T-cell (primary cell): ENCODE measurements at places on chromosomes 11 and 22. TPM values are rescaled to one million over a fixed set of nuclear protein-coding genes. Genes with fewer than 3 reads are reported as not detected.

Gene FXYD6
- total RNA-seq, result 0.53 TPM

Gene NPAS4
- not detected for total RNA-seq

- no peak overlapping the region for H3K27ac ChIP-seq
- H3K36me3 ChIP-seq, result no peaks in the 10 kb centered on the region
- no peaks in the 10 kb centered on the region for H3K4me1 ChIP-seq
- no peaks in the 10 kb centered on the region for H3K27me3 ChIP-seq
- DNase-seq, result no peak
Measured at GRCh38 chr11:84830372-84830771, 796.8 kb downstream of the DLG2 start.

- no peaks in the 10 kb centered on the region for H3K27me3 ChIP-seq
- no peak for DNase-seq
- H3K27ac ChIP-seq, result no peak overlapping the region
- H3K36me3 ChIP-seq, result peaks cover 21% of the 10 kb centered on the region
- no peak overlapping the region for H3K4me3 ChIP-seq
Measured at GRCh38 chr11:62147545-62147944, 23.7 kb downstream of the INCENP start.

DNA sequence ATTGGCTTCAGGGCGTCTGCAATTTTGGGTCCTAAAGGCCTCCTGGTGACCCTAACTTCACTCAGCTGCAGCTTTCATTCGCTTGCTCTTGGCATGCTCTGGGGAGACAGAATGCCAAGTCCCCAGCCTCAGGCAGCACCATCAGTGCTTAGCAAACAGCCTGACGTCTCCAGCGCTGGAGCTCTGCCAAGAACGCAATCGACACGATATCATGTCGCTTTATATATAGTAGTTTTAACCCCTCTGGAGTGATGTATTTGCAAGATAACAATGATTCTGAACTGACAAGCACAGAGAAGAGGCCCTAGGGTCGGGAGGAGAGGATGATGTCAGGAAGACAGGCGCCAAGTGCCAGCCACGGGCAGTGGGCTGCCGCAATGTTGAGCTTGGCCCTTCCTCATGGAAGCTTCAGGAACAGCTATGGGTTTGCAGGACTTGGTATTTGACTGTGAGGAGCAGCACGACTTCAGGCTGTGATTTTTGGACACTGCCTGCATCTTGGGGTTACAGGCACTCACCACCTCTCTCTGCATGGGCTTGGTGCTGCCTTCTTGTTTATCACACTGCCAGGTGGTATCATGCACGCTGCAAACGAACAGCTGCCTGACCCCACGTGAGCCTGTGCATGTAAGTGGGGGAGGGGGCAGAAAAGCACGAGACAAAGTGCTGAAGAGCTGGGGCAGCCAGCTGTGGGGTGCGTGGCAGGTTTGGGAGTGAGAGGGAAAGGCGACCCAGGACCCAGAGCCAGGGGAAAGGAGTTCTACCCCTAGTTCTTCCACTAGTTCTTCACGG lies 26.1 kb downstream of the B3GAT1 start:
- H3K27me3 ChIP-seq, result peaks cover 68% of the 10 kb centered on the region
- no peak overlapping the region for H3K27ac ChIP-seq
- no peak for DNase-seq
- H3K36me3 ChIP-seq, result no peaks in the 10 kb centered on the region
- H3K4me1 ChIP-seq, result peaks cover 6% of the 10 kb centered on the region
- no peak overlapping the region for H3K4me3 ChIP-seq

GRCh38 chr11:67332081-67332691 lies 21.2 kb downstream of the POLD4 start:
- H3K4me3 ChIP-seq, result no peak overlapping the region
- DNase-seq, result no peak
- H3K27ac ChIP-seq, result no peak overlapping the region
- H3K4me1 ChIP-seq, result no peaks in the 10 kb centered on the region

- DNase-seq, result peak; percentile 24
- no peaks in the 10 kb centered on the region for H3K27me3 ChIP-seq
- H3K4me3 ChIP-seq, result no peak overlapping the region
- peak overlapping the region; percentile 79 for H3K27ac ChIP-seq
- no peaks in the 10 kb centered on the region for H3K36me3 ChIP-seq
Measured at GRCh38 chr11:96204721-96205459, 138.1 kb downstream of the MAML2 start.

Gene CBX6
- total RNA-seq, result 51.8 TPM

Gene GGT1
- total RNA-seq, result 24.0 TPM

DNA sequence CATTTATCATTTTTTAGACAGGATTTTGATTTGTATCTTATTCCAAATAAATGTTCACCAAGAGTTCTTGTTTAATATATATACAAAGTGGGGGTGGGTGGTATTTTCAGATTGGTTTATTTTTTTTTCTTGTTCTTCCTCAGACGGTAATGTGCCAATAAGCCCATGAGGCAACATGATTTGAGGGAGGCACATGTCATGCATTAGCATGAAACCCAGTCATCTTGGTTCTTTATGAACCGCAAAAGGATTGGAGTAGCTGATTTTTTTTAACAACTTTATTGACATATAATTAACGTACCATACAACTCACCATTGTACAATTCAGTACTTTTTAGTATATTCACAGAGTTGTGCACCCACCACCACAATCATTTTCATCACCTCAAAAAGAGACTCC lies 2.7 kb downstream of the BCL2L13 start:
- no peaks in the 10 kb centered on the region for H3K36me3 ChIP-seq
- H3K27ac ChIP-seq, result no peak overlapping the region
- no peaks in the 10 kb centered on the region for H3K27me3 ChIP-seq
- no peak for DNase-seq

DNA sequence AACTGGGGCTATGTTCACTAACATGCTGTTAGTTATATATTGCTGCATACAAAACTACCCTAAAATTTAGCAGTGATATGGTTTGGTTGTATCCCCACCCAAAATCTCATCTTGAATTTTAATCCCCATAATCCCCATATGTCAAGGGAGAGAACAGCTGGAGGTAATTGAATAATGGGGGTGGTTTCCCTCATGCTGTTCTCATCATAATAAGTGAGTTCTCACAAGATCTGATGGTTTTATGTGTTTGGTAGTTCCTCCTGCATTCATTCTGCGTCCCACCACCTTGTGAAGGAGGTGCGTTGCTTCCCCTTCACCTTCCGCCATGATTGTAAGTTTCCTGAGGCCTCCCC lies 10.0 kb upstream of the PATL1 start:
- H3K4me3 ChIP-seq, result no peak overlapping the region
- peaks cover 11% of the 10 kb centered on the region for H3K27me3 ChIP-seq
- no peaks in the 10 kb centered on the region for H3K36me3 ChIP-seq
- no peak for DNase-seq
- no peaks in the 10 kb centered on the region for H3K4me1 ChIP-seq
- no peak overlapping the region for H3K27ac ChIP-seq

Gene LMNTD2
- total RNA-seq, result 13.4 TPM

Gene KRTAP5-1
- total RNA-seq, result not detected

- no peak for DNase-seq
- peaks cover 3% of the 10 kb centered on the region for H3K4me1 ChIP-seq
- peaks cover 84% of the 10 kb centered on the region for H3K27me3 ChIP-seq
- no peaks in the 10 kb centered on the region for H3K36me3 ChIP-seq
- H3K4me3 ChIP-seq, result no peak overlapping the region
Measured at GRCh38 chr11:72588421-72589410, 85.5 kb downstream of the PDE2A start.

DNA sequence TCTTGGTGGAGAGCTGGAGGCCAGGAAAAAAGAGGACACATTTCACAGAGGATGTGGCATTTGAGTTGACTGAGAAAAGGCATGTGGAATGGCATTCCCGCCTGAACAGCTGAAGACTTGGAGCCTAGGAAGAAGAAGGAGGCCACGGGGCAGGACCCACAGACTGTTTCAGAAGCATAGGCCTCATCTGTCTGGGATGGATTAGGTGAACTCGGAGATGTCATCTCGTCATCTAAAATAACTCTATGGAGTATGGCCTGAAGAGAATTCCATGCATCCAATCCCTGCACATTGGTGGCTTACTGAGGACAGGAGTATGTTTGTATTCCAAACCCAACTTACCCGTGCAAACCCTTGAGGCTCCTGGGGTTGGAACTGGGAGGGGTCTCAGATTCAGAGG lies 16.4 kb downstream of the SPATA19 start:
- no peaks in the 10 kb centered on the region for H3K4me1 ChIP-seq
- no peak overlapping the region for H3K27ac ChIP-seq
- DNase-seq, result no peak
- H3K4me3 ChIP-seq, result no peak overlapping the region
- no peaks in the 10 kb centered on the region for H3K27me3 ChIP-seq
- H3K36me3 ChIP-seq, result no peaks in the 10 kb centered on the region

Gene NFRKB
- total RNA-seq, result 76.0 TPM

Gene LYVE1
- not detected for total RNA-seq

GRCh38 chr11:122085712-122086111 lies 30.3 kb downstream of the BLID start:
- H3K27me3 ChIP-seq, result no peaks in the 10 kb centered on the region
- H3K27ac ChIP-seq, result no peak overlapping the region
- H3K4me1 ChIP-seq, result no peaks in the 10 kb centered on the region
- no peak overlapping the region for H3K4me3 ChIP-seq
- no peaks in the 10 kb centered on the region for H3K36me3 ChIP-seq

Gene RFPL1
- not detected for total RNA-seq

Gene CRYBB2
- total RNA-seq, result not detected

GRCh38 chr11:2108675-2109491 lies 30.3 kb downstream of the IGF2 start:
- no peak overlapping the region for H3K27ac ChIP-seq
- no peak overlapping the region for H3K4me3 ChIP-seq
- no peaks in the 10 kb centered on the region for H3K4me1 ChIP-seq
- DNase-seq, result no peak
- no peaks in the 10 kb centered on the region for H3K27me3 ChIP-seq
- no peaks in the 10 kb centered on the region for H3K36me3 ChIP-seq

- no peak for DNase-seq
- H3K27ac ChIP-seq, result no peak overlapping the region
- H3K36me3 ChIP-seq, result no peaks in the 10 kb centered on the region
- H3K27me3 ChIP-seq, result no peaks in the 10 kb centered on the region
- H3K4me1 ChIP-seq, result no peaks in the 10 kb centered on the region
Measured at GRCh38 chr11:23404225-23405160, 544.2 kb upstream of the CCDC179 start.

DNA sequence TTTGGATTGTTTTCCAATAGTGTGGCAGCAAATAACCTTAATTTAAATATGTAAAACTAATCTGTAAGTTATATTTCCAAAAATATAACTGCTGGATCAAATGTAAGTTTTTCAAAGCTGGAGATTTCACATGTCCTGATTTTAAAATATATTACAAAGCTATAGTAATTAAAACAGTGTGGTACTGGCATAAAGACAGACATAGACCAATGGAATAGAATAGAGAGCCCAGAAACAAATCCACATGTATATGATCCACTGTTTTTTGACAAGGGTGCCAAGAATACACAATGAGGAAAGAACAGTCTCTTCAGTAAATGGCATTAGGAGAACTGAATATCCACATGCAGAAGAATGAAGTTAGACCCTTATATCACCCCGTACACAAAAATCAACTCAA lies 4.0 kb downstream of the OR4X2 start:
- no peak for DNase-seq
- H3K4me1 ChIP-seq, result no peaks in the 10 kb centered on the region
- no peak overlapping the region for H3K27ac ChIP-seq
- H3K4me3 ChIP-seq, result no peak overlapping the region
- no peaks in the 10 kb centered on the region for H3K36me3 ChIP-seq
- H3K27me3 ChIP-seq, result peaks cover 3% of the 10 kb centered on the region

GRCh38 chr11:119764108-119764868 lies 35.3 kb upstream of the NECTIN1 start:
- H3K4me3 ChIP-seq, result no peak overlapping the region
- H3K4me1 ChIP-seq, result no peaks in the 10 kb centered on the region
- H3K27me3 ChIP-seq, result peaks cover 40% of the 10 kb centered on the region

- H3K4me3 ChIP-seq, result no peak overlapping the region
- no peak for DNase-seq
- peaks cover 3% of the 10 kb centered on the region for H3K27me3 ChIP-seq
- no peaks in the 10 kb centered on the region for H3K4me1 ChIP-seq
- H3K27ac ChIP-seq, result no peak overlapping the region
Measured at GRCh38 chr11:103529181-103529684, 420.0 kb downstream of the DYNC2H1 start.

Gene ART1
- not detected for total RNA-seq

- H3K27me3 ChIP-seq, result no peaks in the 10 kb centered on the region
- no peaks in the 10 kb centered on the region for H3K36me3 ChIP-seq
- no peak for DNase-seq
Measured at GRCh38 chr22:25694196-25694907, 47.6 kb upstream of the MYO18B start.

- peaks cover 34% of the 10 kb centered on the region for H3K36me3 ChIP-seq
- peaks cover 8% of the 10 kb centered on the region for H3K4me1 ChIP-seq
- DNase-seq, result no peak
Measured at GRCh38 chr11:72832301-72833082, 18.3 kb downstream of the ATG16L2 start.

Gene GAL3ST1
- 1.5 TPM for total RNA-seq

Gene YPEL4
- 1.8 TPM for total RNA-seq

- peak overlapping the region; percentile 56 for H3K27ac ChIP-seq
- DNase-seq, result peak; percentile 89
- H3K27me3 ChIP-seq, result no peaks in the 10 kb centered on the region
Measured at GRCh38 chr11:73647459-73648100, 1.2 kb downstream of the PLEKHB1 start.

GRCh38 chr22:16974298-16975084 lies 33.5 kb downstream of the GAB4 start:
- DNase-seq, result no peak
- no peaks in the 10 kb centered on the region for H3K36me3 ChIP-seq
- H3K4me3 ChIP-seq, result no peak overlapping the region
- peaks cover 40% of the 10 kb centered on the region for H3K27me3 ChIP-seq

DNA sequence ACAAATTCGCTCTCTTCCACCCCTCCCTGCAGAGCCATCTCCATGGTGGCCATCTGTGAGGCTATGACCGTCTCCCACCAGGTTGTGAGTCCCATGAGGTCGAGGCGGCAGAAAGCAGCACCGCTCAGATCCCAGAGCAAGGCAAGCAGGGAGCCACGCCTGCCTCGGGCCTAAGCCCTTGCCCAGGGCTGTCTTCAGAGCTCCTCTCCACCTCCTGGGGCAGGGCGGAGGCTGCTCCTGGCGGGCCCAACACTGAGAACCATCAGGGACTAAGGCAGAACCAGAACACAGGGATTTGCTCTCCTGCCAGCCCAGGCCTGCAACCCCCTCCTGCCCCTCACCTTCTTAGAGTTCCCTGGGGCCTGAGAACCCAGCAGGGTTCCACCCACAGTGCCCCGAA lies 80.9 kb upstream of the WNT11 start:
- peaks cover 37% of the 10 kb centered on the region for H3K4me1 ChIP-seq
- peak overlapping the region; percentile 73 for H3K27ac ChIP-seq
- H3K36me3 ChIP-seq, result no peaks in the 10 kb centered on the region
- no peaks in the 10 kb centered on the region for H3K27me3 ChIP-seq

Gene LIF
- total RNA-seq, result 1.6 TPM

DNA sequence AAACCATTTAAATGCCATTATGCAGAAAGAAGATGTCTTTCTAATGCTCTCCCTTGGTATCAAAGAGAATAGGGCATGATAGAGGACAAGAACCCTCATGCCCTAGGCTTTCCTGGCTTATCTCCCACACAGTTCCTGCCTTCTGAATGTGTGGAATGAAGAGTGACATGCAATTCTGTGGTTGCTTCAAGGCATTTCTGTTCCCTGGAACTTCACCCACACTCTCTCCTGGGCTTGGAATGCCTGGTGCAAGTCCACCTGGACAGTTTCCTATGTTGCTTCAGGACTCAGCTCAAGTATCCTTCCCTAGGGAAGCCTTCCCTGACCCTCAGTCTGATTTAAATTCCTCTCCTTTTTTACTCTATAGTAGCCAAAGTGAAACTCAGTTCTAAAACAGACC lies 53.8 kb upstream of the DRD2 start:
- no peaks in the 10 kb centered on the region for H3K36me3 ChIP-seq
- H3K27me3 ChIP-seq, result peaks cover 15% of the 10 kb centered on the region
- no peak overlapping the region for H3K4me3 ChIP-seq
- no peak overlapping the region for H3K27ac ChIP-seq
- no peaks in the 10 kb centered on the region for H3K4me1 ChIP-seq
